ENCODE measurements at places on chromosomes 7 and 10.

DNA sequence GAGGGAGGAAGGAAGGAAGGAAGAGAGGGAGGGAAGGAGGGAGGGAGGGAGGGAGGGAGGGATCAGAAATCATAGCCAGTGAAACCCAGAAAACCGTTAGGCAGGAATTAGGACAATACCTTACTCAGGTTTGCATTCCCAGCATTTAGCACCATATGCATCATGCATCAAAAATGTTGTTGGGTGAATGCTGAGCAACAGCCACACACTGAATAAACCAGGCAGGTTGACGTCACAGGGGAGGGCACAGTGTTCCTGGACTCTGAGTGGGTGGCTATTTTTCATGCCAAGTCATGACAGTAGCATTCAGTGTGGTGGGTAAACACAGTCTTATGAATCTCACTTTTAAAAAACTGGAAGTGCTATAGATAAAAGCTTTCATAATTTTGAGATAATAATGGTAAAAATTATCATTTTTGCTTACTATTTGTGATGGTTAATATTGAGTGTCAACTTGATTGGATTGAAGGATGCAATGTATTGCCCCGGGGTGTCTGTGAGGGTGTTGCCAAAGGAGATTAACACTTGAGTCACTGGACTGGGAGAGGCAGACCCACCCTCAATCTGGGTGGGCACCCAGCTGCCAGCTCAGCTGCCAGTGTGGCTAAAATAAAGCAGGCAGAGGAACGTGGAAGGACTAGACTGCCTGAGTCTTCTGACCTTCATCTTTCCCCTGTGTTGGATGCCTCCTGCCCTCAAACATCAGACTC lies 199.1 kb upstream of the PRKCQ start:
- no peak for DNase-seq

GRCh38 chr7:77360969-77361368 lies 55.2 kb downstream of the GSAP start:
- no peak for DNase-seq

- no peak for DNase-seq
Observed at GRCh38 chr10:66238343-66238742, 687.5 kb upstream of the LRRTM3 start.

GRCh38 chr10:133393401-133394063 lies 425 bp upstream of the MTG1 start:
- DNase-seq: no peak

DNA sequence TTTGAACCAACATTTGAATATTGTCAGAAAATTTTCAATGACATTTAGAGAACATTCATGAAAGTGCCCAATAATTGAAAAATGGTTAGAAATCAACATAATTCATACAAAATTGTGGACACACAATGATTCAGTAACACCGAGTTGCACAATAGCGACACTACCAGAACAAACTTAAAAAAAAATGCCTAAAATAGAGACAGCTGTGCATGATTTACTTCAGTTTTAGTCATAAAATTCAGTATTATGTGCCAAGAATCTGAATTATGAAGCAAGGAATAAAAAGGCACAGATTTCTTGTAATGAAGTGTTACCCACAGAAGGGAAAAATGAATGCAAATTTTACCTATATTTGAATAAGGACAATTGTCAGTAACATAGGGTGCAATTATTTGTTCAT lies 396.0 kb downstream of the SEMA3D start:
- no peak for DNase-seq

DNA sequence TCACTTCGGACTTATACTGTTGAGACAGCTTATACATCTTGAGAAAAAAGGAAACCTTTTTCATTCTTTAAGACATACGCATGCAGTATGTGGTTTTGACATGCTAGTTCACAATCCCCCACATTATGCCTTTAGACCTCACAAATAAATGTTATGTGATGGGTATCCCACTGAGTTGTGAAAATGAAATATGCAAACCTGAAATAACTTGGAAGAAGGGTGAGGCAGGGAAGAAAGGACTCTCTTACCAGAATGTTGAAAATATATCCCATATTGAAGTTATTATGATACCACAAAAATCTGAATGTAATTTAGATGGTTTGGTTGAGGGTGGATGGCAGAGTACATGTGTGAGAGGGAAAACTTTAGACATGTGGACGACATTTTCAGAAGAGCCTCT lies 379.8 kb downstream of the BBS9 start:
- DNase-seq: no peak

DNA sequence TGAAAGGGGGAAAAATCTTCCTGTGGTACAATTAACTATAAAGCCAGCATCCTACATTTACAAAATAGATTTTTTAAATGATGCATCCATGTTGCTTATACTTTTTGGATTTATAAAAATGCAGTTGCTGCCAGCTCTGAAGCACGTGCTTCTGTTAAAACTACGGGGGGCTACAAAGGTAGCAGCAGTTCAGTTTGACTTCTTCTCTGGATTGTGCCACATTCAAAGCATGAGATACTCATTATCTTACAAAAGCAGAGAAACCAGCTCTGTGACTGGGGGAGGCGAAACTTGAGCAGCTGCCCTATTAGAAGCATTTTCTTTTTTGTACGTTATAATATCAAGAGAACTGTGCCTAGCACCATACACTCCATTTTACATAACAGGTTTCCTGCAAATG lies 31.1 kb downstream of the NEUROD6 start:
- no peak for DNase-seq

DNA sequence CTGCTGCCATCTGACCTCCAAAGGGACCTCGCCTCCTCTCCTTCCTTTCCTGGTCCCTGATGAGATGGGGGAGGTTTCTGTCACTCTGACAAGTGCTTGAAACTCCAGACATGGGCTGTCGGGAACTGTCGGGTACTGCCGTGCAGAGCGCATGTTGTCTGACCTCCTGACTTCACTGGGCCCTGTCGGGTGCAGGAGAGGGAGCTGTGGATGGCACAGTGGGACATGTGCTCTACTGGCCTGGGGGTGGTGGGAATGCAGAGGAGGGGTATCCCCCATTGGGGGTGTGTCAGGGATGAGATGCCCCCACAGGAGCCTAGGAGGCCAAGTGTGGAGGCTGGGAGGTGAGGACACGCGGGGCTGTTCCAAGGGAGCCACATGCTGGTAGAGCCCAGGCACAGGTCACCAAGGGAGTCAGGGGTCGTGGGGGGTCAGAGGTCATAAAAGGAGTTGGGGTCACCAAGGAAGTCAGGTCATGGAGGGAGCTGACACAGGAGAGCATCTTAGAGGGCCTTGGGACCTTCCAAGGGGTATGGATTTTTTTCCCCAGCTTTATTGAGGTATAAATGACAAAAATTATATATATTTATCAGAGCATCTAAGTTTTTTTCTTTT lies 30.9 kb downstream of the TMEM120A start:
- no peak for DNase-seq

DNA sequence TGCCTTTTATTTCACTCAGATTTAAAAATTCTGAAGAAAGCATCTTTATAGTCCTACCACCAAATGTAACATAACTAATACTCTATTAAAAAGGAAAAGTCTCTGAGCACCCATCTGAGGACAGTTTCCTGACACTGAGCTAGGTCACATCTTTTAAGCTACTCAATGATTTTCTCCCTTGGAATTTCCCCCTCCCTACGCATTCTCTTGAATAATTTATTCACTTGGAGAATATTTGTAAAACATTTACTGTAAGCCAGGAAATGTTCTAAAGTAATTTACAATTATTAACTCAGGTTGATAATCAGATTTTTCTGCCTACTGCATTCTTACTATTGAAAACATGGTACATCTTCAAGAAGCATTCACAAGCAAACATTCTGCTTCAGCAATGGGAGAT lies 297.2 kb upstream of the VSTM2A start:
- no peak for DNase-seq

DNA sequence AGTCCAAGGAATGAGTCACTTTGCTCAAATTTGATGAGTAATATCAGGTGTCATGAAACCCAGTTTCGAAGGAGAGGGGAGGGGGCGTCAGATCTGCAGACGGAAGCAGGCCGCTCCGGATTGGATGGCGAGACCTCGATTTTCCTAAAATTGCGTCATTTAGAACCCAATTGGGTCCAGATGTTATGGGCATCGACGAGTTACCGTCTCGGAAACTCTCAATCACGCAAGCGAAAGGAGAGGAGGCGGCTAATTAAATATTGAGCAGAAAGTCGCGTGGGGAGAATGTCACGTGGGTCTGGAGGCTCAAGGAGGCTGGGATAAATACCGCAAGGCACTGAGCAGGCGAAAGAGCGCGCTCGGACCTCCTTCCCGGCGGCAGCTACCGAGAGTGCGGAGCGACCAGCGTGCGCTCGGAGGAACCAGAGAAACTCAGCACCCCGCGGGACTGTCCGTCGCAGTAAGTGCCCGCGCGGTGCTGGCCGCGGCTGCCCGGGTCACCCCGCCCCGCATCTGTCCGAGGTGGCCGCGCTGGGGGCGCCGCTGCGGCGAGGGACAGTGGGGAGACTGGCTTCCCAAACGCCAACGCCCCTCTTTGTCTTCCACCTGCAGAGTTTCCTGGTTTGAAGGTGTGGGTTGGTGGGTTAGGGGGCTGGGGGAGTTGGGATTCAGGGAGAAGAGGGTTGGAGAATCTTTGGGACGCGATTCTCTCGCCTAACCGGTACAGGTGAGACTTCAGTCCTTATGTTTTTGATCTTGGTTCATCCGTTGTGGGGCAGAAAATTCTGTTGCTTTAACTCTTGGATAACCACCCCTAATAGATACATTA lies at the start of gene TAC1:
Gene TAC1, plus strand, starts transcription at position 351 of the 829 bp plus-strand sequence. CDS start 527 bp downstream, outside the sequence.
- no peak for DNase-seq

- no peak for DNase-seq
Observed at GRCh38 chr7:47498229-47499056, 83.5 kb downstream of the TNS3 start.

- peak; percentile 88 for DNase-seq
Observed at GRCh38 chr7:105013816-105014692, at the start of gene KMT2E. TSS of gene KMT2E (plus strand) at chr7:105014205. CDS start at chr7:105040953, 26,748 bp downstream.

GRCh38 chr10:116121640-116122525 lies 151.1 kb downstream of the GFRA1 start:
- DNase-seq: no peak

DNA sequence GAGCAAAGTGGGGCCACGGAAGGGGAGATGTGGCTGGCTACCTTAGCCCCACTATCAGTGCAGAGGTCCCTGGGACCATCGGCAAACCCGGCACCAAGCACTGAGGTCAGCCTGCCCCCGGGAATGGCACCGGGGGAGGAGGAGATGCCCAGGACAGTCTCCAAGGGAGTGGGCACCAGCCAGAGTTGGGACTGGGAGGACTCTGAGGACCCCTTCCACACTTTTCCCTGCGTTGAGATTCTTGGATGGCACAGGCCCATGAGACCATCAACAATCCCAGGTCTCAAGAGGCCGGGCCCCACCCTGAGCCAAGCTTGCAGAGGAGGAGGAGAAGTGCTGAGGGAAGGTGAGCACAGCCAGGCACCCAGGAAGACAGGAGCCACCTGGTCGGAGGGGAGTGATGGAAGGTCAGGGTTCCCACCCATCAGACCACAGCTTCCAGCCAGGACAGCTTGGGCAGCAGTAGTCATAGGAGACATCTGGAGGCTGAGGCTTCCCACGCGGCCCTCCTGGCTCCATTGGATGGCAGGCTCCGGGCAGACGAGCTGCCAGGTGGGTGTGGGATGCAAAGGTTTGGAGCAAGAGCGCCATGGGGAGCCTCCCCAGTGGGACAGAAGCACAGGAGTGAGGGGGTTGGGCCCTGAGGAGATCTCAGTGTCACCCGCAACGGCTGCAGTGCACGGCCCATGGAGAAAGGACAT lies 2.6 kb upstream of the OPN4 start:
- DNase-seq: no peak

- DNase-seq: no peak
Observed at GRCh38 chr10:94065787-94066186, 72.1 kb downstream of the PLCE1 start.

DNA sequence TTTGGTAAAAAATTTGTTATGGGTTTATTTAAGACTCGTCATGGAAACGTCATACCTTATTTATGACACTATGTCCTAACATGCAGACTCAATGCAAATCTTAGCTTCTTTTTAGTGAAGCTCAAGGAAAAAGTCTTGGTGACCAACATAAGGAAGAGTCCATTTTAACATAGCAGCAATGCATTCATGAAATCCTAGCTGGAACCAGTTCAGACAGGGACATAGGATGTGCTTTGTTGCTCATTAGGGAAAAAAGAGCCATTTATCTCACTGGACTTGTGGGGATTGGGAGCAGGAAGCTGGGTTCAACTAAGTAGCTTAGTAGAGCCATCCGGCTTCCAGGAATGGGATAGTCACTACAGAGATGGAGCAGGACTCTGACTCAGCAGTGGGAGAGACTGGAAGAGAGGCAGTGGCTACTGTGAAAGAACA lies 100.7 kb upstream of the DKK1 start:
- DNase-seq: no peak

DNA sequence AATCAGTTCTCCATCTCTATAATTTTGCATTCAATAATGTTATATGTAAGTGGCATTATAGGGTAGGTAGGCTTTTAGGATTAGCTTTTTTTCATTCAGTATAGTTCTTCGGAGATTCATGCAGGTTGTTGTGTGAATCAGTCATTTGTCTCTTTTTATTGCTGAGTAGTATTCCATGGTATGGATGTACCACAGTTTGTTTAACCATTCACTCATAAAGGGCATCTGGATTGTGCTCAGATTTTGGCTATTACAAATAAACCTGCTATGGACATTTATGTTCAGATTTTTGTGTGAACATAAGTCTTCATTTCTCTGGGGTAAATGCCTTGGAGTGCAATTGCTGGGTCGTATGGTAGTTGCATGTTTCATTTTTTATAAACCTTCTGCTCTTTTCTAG lies 4.4 kb upstream of the OGDHL start:
- no peak for DNase-seq

DNA sequence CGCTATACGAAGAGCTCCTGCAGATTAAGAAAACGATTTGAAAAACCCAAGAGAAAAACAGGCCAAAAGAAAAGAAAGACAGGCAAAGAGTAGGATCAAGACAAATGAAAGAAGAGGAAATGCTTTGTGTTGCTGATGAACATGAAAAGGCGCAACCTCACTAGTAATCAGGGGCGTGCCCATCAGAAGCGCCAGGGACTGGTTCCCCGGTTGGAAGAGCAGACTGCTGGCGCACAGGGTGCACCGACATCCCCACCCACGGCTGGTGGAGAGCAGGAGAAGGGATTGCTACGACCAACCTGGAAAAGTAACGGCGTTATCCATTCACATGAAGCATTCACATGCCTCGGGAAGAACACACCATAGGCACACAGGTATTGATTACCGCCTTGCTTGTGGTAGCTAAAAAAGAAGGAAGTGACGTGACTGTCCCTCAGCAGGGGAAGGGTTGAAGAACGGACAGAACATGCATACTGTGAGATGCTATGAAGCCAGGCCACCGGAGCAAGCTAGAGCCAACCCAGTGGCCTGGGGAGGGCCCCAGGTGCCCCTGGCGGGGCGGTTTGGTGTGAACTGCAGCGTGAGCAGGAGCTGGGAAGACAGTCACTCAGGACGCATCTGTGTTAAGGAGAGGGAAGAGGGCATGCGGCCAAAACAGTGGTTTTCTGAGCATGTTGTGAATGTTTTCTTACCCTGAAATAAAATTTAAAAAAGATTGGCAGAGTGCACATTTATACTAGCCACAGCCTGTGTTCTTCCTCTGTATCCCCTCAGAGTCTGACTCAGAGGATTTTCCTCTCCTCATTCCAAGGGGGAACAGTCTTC lies 18.3 kb downstream of the AGAP3 start:
- DNase-seq: no peak

Measured in GDM1 (cell line).